ENCODE measurements at places on chromosomes 2 and 18.

- no peaks in the 10 kb centered on the region for H3K4me1 ChIP-seq
- H3K4me3 ChIP-seq = no peak overlapping the region
- H3K36me3 ChIP-seq = no peaks in the 10 kb centered on the region
- no peak overlapping the region for H3K27ac ChIP-seq
- DNase-seq = no peak
These were observed 393.1 kb upstream of the LYPD1 start for GRCh38 chr2:133062931-133063665.

- DNase-seq = no peak
- H3K4me1 ChIP-seq = peaks cover 9% of the 10 kb centered on the region
- H3K27me3 ChIP-seq = no peaks in the 10 kb centered on the region
- H3K27ac ChIP-seq = peak overlapping the region; percentile 45
- peak overlapping the region; percentile 21 for H3K4me3 ChIP-seq
These were observed 68.6 kb upstream of the RAPH1 start for GRCh38 chr2:203603456-203604389.

GRCh38 chr18:38305961-38306360 is 740.4 kb upstream of the CELF4 start:
- no peaks in the 10 kb centered on the region for H3K36me3 ChIP-seq
- no peaks in the 10 kb centered on the region for H3K27me3 ChIP-seq
- H3K27ac ChIP-seq = no peak overlapping the region
- DNase-seq = no peak
- no peak overlapping the region for H3K4me3 ChIP-seq
- no peaks in the 10 kb centered on the region for H3K4me1 ChIP-seq

- peaks cover 20% of the 10 kb centered on the region for H3K4me1 ChIP-seq
- H3K27me3 ChIP-seq = no peaks in the 10 kb centered on the region
- H3K36me3 ChIP-seq = no peaks in the 10 kb centered on the region
- H3K4me3 ChIP-seq = no peak overlapping the region
These were observed 169.2 kb downstream of the ASB1 start for GRCh38 chr2:238595750-238596570.

- H3K4me1 ChIP-seq = no peaks in the 10 kb centered on the region
- no peaks in the 10 kb centered on the region for H3K27me3 ChIP-seq
- DNase-seq = no peak
- no peak overlapping the region for H3K27ac ChIP-seq
These were observed 134.9 kb upstream of the KYNU start for GRCh38 chr2:142742371-142743214.

GRCh38 chr2:39266139-39266805 is 22.5 kb upstream of the CDKL4 start:
- H3K4me1 ChIP-seq = peaks cover 6% of the 10 kb centered on the region
- no peak overlapping the region for H3K27ac ChIP-seq
- peaks cover 15% of the 10 kb centered on the region for H3K36me3 ChIP-seq
- no peak for DNase-seq
- H3K4me3 ChIP-seq = no peak overlapping the region
- no peaks in the 10 kb centered on the region for H3K27me3 ChIP-seq

- DNase-seq = no peak
- H3K36me3 ChIP-seq = no peaks in the 10 kb centered on the region
- H3K27me3 ChIP-seq = no peaks in the 10 kb centered on the region
These were observed 13.9 kb upstream of the KYNU start for GRCh38 chr2:142863485-142863961.

DNA sequence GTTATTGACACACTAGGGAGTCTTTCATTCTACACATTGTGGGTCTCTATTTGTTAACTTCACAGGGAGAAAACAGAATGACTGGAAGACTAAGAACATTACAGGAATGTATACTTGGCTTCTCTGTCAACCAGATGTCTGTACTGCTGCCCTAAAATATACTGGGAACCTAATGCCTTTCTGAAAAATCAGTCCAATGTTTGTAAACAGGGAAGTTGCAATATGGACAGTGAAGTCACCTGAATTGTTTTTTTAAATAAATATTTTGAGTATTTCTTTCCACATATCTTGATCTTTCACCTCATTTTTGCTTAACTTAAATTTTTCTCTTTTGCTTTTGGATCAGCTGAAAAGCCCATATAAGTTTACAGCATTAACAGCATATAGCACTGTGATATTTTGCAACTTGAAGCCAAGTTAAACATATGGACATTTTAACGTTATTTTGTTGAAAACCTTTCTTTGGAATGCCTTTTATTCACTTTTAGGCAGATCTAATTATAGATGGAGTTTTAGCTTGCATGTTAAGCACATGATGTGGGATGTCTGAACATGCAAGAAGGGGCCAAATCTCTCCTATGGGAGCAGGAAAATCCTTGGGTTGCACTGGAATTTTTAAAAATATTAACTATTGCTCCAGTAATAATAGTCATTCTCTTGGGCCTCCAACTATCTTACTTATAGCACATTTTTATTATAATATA is 137.7 kb upstream of the TWIST2 start:
- no peak overlapping the region for H3K27ac ChIP-seq
- H3K4me1 ChIP-seq = peaks cover 9% of the 10 kb centered on the region
- DNase-seq = no peak
- no peaks in the 10 kb centered on the region for H3K27me3 ChIP-seq

DNA sequence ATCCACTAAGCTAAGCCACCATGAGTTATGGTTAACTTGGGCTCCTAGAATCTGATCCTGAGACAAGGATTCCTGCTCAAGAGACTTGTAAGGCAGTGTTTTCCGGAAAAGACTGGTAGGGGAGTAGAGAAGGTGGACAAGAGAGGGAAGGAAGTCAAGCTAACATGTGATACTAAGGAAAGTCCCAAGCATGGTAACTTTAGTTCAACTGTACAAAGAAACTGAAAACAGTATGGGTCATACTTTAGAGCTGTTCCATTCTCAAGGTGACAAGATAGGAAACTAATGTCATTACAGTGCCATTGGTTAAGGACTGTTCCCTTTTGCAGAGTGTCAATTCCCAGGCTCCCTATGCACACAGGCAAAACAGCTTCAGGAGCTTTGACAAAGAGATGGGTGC is 5.8 kb downstream of the MYO5B start:
- no peak overlapping the region for H3K4me3 ChIP-seq
- H3K4me1 ChIP-seq = peaks cover 3% of the 10 kb centered on the region
- H3K36me3 ChIP-seq = no peaks in the 10 kb centered on the region
- DNase-seq = no peak

DNA sequence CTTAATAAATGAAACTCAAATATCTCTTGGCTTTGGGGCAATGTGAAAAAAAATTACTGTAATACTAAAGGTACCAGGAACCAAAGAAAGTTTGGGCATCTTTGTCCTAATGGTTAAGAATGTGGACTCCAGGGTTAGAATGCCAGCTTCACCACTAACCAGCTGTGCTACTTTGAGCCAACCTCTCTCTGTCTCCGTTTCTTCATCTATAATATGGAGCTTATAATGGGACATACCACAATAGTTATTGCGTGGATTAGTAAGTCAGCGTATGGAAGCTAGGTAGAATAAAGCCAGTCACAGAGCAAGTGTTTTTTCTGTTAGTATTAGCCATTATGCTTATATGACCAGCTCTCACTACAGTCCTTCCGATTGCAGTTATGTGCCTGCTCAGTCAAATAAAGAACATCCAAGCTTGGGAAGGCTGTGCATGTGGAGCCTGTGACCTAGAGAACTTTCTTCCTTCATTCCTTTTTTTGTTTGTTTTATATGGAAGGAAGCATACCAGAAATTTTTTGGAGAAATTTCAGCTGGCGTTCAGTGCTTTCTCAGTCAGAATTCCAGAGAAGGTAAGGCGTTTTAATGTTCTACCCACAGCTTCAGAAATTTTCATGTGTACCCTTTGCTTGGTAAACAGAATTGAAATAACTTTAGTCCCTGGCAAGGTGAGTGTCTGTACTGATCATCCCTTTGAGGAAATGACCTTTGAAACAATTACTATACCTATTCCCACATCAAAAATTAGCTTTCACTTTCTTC is 114.0 kb upstream of the RND3 start:
- no peaks in the 10 kb centered on the region for H3K36me3 ChIP-seq
- no peaks in the 10 kb centered on the region for H3K27me3 ChIP-seq
- DNase-seq = no peak
- H3K4me1 ChIP-seq = no peaks in the 10 kb centered on the region

- no peaks in the 10 kb centered on the region for H3K27me3 ChIP-seq
- DNase-seq = no peak
- H3K4me3 ChIP-seq = no peak overlapping the region
- H3K4me1 ChIP-seq = no peaks in the 10 kb centered on the region
- H3K36me3 ChIP-seq = no peaks in the 10 kb centered on the region
These were observed 190.8 kb upstream of the HNRNPA3 start for GRCh38 chr2:177021706-177022343.

GRCh38 chr2:7209757-7210555 is 292.7 kb downstream of the RNF144A start:
- no peak for DNase-seq
- no peak overlapping the region for H3K4me3 ChIP-seq
- no peak overlapping the region for H3K27ac ChIP-seq

DNA sequence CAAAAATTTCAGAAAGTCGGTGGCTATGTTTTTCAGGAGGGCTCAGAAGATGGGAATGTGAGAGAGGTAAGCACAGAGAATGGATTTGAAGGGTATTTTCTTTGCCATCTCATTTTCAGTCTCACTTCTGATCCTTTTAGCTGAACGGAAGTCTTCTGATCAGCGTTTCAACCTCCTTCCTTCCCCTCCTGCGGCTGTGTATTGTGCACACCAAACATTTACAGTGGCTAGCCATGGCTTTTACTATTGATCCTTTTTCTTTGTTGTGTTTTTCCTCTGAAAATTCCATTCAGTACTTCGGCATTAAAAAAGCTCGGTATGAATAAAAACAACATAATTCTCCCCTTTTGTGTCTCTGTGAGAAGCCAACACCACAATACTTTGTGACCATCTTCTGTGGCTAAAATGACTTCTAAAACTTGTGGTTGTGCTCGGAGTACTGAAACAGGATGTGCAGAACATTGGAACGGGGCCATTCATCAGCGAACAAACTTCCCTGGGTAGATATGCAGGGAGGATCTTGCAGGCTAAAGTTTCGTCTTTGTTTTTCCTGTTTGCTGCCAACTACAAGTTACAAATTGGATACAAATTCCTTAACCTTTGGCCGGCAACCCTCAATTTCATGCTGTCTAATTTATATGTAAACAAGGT is 260.8 kb upstream of the FAM98A start:
- no peaks in the 10 kb centered on the region for H3K36me3 ChIP-seq
- DNase-seq = no peak
- no peaks in the 10 kb centered on the region for H3K4me1 ChIP-seq
- no peak overlapping the region for H3K4me3 ChIP-seq
- no peak overlapping the region for H3K27ac ChIP-seq

DNA sequence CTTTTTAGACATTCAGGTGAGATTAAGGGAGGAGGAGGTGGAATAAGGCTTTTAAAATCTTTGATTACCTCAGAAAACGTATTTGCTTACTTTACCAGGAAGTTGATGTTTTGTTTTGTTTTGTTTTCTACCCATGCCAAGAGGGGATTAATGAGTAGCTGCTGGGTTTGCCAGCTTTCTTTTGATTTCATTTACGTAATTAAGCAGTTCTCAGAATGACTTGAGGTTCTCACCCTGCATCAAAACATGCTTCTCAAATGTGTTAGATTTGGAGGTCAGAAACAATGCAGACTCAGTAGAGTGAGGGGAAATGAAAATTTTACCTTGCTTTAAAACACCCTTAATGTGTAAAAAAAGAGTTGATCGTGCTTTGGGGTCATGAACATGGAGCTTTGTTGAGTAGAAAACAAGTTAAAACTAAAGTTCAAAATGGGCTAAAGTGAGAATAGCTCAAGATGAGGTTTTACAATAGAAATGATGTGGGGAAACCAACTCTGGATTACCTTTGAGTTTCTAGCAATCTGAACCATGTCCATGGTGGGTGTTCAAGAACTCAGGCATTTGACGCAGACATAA is 217.1 kb upstream of the EPAS1 start:
- no peaks in the 10 kb centered on the region for H3K27me3 ChIP-seq
- H3K4me3 ChIP-seq = no peak overlapping the region
- no peaks in the 10 kb centered on the region for H3K36me3 ChIP-seq
- no peaks in the 10 kb centered on the region for H3K4me1 ChIP-seq
- DNase-seq = no peak

GRCh38 chr18:45733535-45733934 is 9.6 kb downstream of the SLC14A1 start:
- H3K36me3 ChIP-seq = no peaks in the 10 kb centered on the region
- H3K4me3 ChIP-seq = no peak overlapping the region

DNA sequence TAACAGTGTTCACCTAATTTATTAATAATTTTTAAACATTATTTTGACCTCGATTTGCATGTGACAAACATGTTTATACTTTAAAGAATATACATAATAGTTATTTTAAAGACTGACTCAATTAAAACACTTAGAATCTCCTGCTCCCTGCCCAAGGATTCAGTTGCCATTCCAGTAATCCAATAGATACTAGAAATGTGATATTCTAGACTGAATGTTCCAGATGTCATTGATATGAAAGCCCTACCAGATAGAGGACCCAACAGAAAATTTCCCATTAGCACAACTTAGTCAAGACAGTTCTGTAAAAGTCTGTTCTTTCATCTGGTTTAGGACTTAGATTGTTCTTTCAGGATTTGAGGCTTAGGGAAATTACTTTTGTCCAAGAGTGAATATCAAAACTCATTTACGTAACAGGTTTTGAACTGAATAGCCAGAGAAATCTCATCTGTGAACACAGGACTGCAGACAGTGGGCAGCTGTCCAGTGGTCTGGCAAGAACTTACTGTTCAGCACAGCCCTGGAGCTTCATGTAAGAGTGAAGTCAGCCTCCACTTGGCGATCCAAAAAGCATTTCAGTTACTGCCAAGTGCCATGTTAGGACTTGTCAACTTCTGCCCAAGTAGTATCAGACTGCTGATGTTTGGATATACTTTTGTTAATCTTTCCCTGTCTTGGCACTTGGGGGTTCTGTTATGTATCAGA is 77.5 kb downstream of the OSBPL6 start:
- H3K36me3 ChIP-seq = no peaks in the 10 kb centered on the region
- H3K27ac ChIP-seq = peak overlapping the region; percentile 49
- no peaks in the 10 kb centered on the region for H3K4me1 ChIP-seq
- H3K4me3 ChIP-seq = no peak overlapping the region

- no peaks in the 10 kb centered on the region for H3K27me3 ChIP-seq
- H3K4me1 ChIP-seq = no peaks in the 10 kb centered on the region
- no peak for DNase-seq
- H3K36me3 ChIP-seq = no peaks in the 10 kb centered on the region
These were observed 38.6 kb downstream of the MGAT4A start for GRCh38 chr2:98692090-98693054.

- no peak overlapping the region for H3K27ac ChIP-seq
- no peaks in the 10 kb centered on the region for H3K36me3 ChIP-seq
- no peak overlapping the region for H3K4me3 ChIP-seq
- H3K4me1 ChIP-seq = no peaks in the 10 kb centered on the region
- no peaks in the 10 kb centered on the region for H3K27me3 ChIP-seq
These were observed 2109.4 kb upstream of the PIK3C3 start for GRCh38 chr18:39845631-39846030.

GRCh38 chr2:101127319-101128056 is 23.7 kb downstream of the TBC1D8 start:
- H3K27ac ChIP-seq = no peak overlapping the region
- DNase-seq = no peak
- H3K27me3 ChIP-seq = no peaks in the 10 kb centered on the region
- H3K36me3 ChIP-seq = no peaks in the 10 kb centered on the region
- H3K4me3 ChIP-seq = no peak overlapping the region

GRCh38 chr2:42118754-42119569 is 50.2 kb upstream of the EML4 start:
- peak overlapping the region; percentile 58 for H3K27ac ChIP-seq
- H3K36me3 ChIP-seq = no peaks in the 10 kb centered on the region
- no peak overlapping the region for H3K4me3 ChIP-seq

- H3K4me1 ChIP-seq = no peaks in the 10 kb centered on the region
- H3K27me3 ChIP-seq = no peaks in the 10 kb centered on the region
- no peak overlapping the region for H3K4me3 ChIP-seq
- no peaks in the 10 kb centered on the region for H3K36me3 ChIP-seq
These were observed 21.8 kb downstream of the RBM44 start for GRCh38 chr2:237820421-237820820.

All from ascending aorta (tissue), 2 donors.